NCI-H1436 treated with DMSO at 0.1 percent for 48 hours (cell line): ENCODE measurements at places on chromosomes 12 and 14.

- no peak for DNase-seq
Measured at GRCh38 chr12:128817111-128818015, 6.4 kb downstream of the SLC15A4 start.

DNA sequence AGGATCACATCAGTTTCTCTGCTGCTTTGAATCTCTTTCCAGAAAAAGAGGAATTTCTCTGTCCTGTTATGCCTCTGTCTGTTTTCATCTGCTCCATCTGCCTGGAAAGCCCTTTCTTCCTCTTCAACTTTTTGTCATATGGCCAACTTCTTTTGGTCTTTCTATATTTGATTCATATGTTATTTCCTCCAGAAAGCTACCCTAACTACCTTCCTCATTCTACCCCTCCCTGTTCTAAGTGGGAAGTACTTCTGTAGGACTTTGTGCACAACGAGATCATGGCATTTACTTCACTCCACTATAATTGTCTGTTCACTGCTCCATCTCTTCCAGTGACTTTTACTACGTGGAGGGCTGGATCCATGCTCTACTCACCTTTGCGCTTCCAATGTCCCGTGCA lies 5.9 kb downstream of the CLEC4D start:
- DNase-seq = no peak

- no peak for DNase-seq
Measured at GRCh38 chr12:123897221-123897620, 75.4 kb downstream of the CCDC92 start.

DNA sequence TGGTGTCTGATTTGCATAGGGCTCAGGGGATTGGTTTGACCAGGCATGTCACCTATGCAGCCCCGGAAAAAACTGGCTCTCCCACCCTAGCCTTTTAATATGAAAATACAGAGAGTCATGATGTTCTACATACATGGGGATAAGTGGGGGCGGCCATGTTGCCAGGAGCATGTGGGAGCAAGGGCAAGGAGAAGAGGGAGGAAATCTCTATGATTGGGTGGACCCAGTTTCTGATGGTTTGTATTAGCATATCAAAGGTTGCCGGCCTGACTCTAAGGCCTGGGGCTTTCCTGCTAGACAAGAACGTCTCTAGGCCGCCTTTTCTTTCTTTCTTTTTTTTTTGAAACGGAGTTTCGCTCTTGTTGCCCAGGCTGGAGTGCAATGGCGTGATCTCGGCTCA lies 123.4 kb upstream of the CPSF6 start:
- no peak for DNase-seq

- DNase-seq = no peak
Measured at GRCh38 chr12:25242981-25243679, 7.6 kb downstream of the KRAS start.

DNA sequence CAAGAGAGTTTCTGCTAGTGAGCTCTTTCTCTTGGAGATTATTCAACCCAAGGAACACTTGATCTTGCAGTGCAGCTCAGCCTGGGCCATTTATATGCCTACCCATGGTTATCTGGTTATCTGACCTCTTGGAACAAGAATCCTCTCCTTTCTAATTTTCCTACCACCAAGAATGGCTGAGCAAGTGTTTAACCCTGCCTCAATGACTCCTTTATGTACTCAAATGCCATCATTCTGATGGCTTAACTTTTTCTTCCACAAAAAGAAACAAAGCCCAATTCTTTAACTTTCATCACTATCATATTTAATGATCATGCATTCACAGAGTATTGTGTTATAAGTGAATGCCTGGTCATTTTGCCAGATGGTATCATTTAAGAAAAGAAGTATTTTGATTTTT lies 67.8 kb downstream of the TMEM117 start:
- no peak for DNase-seq

DNA sequence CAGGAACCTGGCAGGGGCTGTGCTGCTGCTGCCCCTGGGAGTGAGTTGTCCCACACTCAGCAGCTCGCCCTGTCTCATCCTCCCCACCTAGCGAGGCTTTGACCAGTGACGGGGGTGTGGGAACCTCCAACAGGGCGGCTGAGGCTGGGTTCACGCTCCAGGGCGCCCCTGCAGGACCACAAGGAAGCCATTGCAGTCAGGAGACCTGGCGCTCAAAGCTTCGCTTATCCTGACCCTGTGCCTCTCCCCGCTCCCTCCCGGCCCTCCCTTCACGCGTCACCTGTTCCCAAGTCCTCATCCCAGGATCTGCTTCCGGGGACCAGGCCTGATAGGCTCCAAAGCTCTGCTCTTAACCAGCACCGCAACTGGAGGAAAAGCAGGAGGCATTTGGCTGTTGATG lies 272.0 kb upstream of the SFSWAP start:
- no peak for DNase-seq

DNA sequence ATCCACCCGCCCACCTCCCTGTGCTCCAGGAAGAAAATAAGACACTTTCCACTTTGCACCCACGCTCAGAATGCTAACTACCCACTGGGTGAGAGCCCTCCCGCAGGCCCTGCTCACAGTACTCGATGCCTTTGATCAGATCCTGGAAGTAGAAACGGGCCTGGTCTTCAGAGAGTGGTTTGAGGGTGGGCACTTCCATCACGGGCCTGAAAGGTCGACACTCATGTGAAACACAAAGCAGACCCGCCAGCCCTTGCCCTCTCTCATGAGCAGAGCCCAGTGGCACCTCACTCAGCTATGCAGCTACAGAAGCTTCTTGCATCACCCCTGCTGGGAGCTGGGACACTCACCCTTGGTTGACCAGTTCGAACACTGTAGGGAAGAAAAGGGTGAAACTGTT lies 41.1 kb downstream of the CAMKK2 start:
- DNase-seq = no peak

GRCh38 chr12:22407397-22407796 lies 72.9 kb upstream of the ST8SIA1 start:
- no peak for DNase-seq

DNA sequence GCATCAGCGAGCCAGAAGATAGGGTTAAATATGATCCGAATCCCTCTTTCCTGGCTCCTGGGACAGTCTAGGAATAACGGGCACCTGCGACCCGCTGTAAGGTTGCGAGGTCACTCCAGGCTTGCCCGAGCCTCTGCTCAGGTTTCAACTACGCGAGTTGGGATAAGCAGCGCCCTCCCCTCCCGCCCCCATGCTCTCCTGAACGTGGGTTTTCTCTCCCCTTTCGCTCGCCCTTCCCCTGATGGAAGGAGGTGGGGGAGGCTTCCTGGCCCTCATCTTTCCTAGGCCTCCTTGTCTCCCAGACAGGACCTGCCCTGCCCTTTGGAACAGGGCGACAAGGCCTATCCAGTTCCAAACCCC lies 753 bp upstream of the ATP5MC2 start:
- no peak for DNase-seq

DNA sequence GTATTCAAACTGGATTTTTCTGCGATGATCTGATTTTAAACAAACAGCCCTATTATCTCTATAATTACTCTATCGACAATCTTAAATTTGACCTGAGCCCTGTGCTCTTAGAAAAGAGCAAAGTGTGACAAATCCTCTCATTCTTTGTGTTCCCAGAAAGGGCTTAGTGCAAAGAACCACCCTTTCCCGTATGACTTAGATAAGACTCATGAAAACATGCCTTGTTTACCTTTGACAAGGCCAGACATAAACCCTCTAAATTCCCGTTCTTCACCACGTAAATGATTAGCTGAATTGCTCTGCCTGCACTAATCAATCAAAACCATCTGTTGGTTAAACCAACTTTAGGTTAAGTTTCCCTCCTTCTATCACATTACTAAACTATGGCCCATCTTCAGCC lies 285.7 kb upstream of the SEL1L start:
- no peak for DNase-seq

- DNase-seq = no peak
Measured at GRCh38 chr14:75418850-75419768, 8.7 kb upstream of the JDP2 start.

DNA sequence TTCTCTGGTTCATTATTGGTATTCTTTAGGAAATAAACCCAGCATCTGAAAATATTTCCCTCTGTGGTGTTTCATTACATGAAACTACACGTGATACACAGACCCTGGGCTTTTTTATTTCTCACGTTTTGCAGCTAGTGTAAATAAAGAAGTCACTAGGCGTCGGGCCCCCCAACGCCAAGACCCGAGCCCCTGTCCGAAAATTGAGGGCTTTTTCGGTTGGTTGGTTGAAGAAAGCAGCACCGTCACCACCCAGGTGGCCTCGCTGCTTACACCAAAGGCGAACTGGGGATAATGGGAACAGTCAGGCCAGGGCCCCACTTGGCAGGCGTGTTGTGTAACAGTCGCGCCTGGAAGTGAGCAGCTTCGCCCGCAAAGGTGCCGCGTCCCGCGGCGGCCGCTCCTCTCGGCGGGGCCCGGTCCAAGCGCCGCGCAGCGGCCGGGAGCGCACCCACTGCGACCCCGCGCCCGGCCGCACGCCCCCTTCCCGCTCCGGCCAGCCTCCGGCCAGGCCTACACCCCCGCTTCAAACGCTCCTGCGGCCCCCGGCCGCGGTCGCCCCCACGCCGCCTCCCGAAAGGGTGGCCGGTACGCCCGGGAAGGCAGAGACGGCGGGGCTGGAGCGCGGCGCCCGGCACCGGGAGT lies 1.2 kb downstream of the DUSP16 start:
- DNase-seq = no peak

GRCh38 chr14:78083837-78084236 lies 86.3 kb upstream of the NRXN3 start:
- DNase-seq = no peak

DNA sequence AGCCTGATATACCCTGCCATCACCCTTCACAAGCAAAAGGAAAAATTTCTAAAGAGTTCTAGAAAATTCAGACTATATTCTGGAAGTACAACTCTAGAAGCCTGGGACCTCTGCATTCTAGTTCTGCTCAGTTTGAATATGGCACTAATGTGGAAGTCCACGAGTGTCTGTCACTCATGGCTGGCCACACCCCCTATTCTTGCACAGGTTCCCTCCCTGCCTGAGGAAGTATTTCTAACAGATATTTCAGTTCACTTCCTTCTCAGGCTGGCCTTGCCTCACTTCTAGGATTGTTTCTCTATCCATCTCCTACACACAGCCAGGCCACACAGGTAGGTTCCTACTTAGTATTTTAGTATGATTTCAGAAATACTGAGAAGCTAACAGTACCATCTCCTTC lies 67.4 kb downstream of the PHLDA1 start:
- DNase-seq = no peak

DNA sequence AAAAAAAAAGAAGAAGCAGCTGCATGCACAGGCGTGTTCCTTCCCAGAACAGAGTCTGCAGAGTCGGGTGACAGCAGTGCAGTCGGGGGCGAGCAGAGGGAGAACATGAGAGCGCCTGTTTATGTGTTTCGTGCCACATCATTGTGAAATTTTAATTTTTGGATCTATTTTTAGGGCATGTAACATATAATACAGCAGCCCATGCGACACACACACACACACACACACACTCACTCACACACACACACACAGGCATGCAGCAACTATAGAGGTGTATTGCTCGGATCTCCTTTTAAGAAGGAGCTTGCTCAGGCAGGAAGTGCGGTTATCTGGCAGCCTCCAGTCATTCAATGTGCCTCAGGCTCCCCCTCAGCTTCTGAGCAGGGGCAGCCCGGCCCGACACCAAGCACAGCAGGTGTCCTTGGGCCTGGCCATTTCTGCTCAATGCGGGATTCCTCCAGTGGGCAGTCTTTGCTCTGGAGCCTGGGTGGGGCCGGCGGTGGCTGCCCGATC lies 71.8 kb downstream of the ZNF664 start:
- DNase-seq = no peak

- DNase-seq = no peak
Measured at GRCh38 chr12:25929142-25929541, 29.3 kb upstream of the RASSF8 start.

DNA sequence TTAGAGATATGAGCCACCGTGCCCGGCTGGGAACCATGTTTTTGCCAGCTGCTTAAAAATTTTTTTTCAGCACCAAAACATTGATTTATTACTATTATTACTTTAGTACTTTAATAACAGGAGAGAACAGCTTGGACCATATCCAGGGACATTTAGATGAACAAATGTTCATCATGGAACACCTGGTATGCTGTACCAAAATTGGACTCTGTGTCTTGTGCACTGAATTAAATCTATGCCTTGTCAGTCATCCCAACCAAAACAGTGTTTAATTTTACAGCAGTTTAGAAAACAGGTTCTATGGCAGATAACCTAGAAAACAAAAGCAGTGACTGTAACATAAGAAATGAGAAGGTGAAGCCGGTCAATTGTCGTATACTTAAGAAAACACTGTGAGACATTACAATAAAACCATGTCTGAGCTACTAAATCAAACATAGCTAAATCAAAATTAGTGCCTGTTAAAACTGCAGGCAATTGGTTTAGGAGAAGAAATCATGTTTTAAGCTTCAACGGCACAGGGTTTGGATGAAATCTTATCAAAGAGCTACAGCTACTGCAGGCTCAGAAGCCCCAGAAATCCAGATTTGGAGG lies 58.2 kb upstream of the PYGL start:
- no peak for DNase-seq
